ENCODE measurements at places on chromosomes 11 and 22.

GRCh38 chr11:3153291-3153861, 11.7 kb downstream of the OSBPL5 start:
- DNase-seq = no peak

- DNase-seq = no peak
Measured at GRCh38 chr22:29689880-29690213, 30.0 kb upstream of the CABP7 start.

GRCh38 chr11:24779791-24780190, 282.9 kb downstream of the LUZP2 start:
- no peak for DNase-seq

DNA sequence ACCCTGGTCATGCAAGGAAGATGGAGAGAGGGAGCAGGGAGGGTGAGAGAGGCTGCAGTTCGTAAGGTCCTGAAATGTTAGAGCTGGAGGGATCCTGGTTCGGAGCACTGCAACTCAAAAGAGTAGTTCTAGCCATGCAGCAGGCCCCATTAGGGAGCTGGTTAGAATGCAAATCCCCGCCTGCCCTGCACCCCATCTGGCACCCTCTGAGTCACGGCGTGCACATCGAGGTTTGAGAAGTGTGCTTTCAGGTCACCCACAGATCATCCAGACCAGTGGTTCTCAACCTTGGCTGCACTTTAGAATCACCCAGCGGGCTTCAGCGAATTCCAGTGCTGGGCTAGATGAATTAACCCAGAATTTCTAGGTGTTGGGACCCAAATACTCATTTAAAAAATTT, 48.2 kb downstream of the ST3GAL4 start:
- no peak for DNase-seq

- peak; percentile 98 for DNase-seq
Measured at GRCh38 chr11:62599069-62599696, 2.5 kb downstream of the MTA2 start.

DNA sequence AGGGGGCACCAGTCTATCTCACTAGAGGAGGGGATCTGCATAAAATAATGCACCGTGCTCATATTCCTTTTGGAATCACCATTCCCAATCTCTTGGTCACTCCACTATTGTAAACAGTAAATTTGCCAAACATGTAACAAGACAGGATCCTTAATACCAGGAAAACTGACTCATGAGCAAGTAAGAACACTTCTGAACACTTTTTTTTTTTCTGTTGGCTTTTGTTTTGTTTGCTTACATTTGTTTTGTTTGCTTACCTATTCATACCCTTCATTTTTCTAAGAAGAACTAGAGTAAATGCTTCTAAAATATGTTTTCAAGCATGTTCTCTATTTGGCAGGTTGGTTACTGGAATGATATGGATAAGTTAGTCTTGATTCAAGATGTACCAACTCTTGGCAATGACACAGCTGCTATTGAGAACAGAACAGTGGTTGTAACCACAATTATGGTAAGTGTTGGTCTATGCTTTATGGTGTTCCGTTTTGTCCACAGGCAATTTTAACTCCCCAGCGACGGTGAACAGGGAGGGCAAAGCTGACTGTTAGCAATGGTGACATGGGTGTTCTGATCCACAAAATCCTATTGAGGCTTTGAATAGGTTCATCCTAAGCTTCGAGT, 111.8 kb downstream of the MSANTD4 start:
- no peak for DNase-seq

- no peak for DNase-seq
Measured at GRCh38 chr11:81036168-81036870, 1595.5 kb upstream of the TENM4 start.

- DNase-seq = peak; percentile 84
Measured at GRCh38 chr11:119471329-119471728, 48.4 kb upstream of the THY1 start.

- DNase-seq = no peak
Measured at GRCh38 chr22:41521126-41521525, 23.1 kb downstream of the POLR3H start.

DNA sequence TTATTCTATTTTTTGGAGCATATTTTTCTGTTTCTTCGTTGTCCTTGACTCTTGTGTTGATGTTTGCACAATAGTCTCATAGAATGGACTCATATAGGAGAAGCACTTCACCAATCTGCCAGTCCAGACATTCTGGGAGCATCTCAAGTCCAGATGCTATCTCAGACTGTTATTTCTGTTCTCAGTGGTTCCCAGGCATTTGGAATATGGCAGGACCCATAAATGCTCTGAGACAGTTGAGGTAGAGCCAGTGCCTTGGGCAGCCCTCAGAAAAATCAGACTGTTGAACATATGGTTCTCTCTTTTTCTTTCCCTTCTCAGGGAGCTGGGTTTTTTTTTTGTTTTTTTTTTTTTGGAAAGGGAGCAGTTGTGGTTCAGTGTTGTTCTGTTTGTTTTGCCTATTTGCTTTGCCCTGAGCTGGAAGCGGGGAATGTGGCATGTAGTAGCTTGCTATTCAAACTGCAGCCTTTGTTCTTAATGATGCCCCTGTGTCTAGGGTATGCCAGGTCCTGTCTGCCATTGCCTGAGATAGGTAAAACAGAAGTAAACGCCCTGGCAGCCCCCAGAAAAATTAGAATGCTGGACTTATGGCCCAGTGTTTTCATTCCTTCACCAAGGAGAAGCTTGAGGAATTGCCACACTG, 3.7 kb upstream of the MS4A2 start:
- DNase-seq = no peak

DNA sequence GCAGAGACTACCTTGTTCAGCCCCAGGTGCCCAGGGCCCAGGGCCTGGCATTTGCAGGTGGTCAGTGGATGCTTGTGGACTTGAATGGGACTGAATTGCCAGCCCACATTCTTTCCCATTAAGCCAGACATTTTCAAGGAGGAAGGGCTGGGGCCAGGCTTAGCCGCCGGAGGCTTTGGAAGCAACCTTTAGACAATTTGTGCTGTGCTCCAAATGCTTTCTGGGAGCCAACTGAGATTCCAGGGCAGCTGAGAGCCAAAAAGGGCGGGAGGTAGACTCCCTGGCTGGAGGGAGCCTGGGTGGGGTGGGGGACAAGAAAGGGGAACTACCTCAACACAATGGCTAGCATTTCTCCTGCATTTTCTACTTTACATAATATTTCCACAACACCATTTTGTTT, 54.8 kb upstream of the TIMP3 start:
- no peak for DNase-seq
